ENCODE measurements at places on chromosomes 12 and 14.

DNA sequence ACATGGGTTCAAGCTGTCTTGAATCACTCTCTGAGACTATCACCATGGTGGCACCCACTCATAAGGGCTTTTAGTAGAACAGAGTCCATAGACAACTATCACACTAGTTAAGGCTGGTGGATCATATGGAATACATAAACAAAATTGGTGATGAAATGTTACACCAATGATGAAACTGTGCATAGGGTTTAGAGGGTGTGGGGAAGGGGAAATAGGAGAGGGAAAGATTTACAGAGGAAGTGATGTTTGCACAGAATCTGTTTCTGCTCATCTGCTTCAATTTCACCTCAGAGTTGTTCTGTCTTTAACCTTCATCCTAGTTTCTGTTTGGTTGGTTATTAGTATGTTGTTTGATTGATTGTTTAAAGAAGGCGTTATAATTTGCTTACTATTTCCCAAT, 2.4 kb upstream of the RXYLT1 start:
- DNase-seq: no peak

DNA sequence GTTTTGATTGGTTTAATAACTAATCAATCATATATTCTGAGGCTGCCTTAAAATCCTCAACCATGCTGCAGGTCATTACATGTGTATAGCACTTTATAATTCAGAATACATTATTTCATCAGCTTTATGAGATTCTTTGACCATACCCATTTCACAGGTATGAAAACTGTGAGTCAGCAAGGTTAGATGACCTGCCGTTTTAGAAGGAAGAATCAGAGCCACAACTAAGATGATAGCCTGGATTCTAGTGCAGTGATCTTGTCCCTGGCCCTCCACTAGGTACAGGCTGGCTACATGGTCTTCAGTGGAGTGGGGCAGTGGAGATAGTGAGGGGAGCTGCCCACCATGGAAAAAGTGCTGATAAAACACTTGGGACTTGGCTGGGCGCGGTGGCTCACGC, 154.4 kb upstream of the MAX start:
- DNase-seq: no peak

GRCh38 chr14:104845033-104845666, 19.9 kb upstream of the CEP170B start:
- no peak for DNase-seq

- DNase-seq: no peak
Observed at GRCh38 chr12:74539765-74540526, 2.3 kb downstream of the ATXN7L3B start.

- DNase-seq: no peak
Observed at GRCh38 chr14:63692310-63693020, 35.4 kb downstream of the SGPP1 start.

DNA sequence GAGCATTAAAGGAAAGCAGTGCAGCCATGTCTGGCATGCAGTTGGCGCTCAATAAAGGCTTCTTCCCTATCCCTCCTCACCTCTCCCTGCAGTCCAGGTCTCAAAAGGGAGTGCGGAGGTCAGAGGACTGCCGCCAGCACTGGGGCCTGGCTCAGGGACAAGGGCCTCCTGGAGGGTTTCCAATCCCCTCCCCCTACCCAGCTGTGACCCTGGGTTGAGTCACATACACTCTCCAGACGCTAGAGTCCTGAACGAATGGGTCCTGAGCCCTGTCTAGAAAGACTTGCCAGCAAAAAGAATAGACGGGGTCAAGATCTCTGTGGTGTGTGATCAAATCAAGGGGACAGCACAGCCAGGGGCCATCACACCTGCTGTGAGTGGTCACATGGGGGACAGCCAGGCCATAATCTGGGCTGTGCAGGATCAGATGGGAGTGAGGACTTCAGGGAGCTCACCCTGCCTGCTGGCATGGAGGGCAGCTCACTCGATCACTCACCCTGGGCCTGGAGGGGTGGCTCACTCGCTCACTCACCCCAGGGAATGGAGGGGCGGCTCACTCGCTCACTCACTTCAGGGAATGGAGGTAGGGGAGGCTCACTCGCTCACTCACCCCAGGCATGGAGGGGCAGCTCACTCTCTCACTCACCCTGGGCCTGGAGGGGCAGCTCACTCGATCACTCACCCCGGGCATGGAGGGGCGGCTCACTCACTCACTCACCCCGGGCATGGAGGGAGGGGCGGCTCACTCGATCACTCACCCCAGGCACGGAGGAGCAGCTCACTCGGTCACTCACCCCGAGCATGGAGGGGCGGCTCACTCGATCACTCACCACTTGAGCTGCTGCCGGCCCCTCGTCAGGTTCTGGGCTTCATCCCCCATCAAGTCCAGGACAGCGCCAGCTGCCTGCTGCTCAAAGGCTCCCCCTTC, 12.8 kb downstream of the CFAP73 start:
- DNase-seq: no peak
